CD8-positive, alpha-beta T cell (primary cell): ENCODE measurements at places on chromosomes 3 and 15.

- no peak for DNase-seq
These were observed 124.8 kb upstream of the LRIG1 start for GRCh38 chr3:66625505-66626216.

GRCh38 chr3:15512166-15512565, 9.3 kb downstream of the COLQ start:
- no peak for DNase-seq

GRCh38 chr15:54131410-54131809, 153.2 kb downstream of the UNC13C start:
- DNase-seq: no peak

DNA sequence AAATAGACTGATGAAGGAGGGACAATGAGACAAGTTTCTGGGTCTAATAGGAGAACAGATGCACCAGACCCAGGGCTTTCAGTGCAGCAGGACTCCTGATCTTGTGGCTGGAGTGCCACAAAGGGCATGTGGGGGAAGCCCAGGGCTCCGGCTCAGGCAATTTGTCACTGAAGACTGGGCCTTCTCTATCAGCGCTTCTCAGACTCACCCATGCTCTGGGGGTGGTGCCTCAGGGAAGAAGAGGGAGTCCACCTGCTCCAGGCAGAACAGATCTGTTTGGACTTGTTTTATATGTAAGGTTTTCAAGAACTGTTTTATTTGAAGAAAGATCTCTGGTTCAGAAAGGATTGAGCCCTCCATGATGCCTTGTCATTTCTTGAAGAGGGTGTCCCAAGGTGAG, 112.4 kb upstream of the TLE3 start:
- no peak for DNase-seq

DNA sequence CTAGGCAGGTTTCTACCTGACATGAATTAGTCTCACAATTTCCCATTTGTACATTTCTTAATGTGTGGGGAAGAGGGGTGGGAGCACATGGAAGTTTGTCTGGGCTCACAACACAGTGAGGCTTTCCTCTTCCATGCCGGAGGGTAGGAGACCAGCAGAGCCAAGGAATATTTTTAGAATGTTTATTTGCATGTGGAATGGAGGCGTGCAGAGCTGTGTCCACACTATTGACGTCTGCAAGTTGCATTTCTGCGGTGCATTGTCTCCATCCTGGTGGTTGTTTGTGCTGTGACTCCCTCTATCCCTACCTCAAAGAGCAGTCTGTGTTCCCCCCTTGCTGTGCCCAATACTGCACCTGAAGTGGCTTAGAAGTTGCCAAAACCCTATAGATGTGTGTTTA, 103.1 kb upstream of the LRTM1 start:
- no peak for DNase-seq

GRCh38 chr3:193894121-193894863, 241.7 kb upstream of the HES1 start:
- DNase-seq: no peak

DNA sequence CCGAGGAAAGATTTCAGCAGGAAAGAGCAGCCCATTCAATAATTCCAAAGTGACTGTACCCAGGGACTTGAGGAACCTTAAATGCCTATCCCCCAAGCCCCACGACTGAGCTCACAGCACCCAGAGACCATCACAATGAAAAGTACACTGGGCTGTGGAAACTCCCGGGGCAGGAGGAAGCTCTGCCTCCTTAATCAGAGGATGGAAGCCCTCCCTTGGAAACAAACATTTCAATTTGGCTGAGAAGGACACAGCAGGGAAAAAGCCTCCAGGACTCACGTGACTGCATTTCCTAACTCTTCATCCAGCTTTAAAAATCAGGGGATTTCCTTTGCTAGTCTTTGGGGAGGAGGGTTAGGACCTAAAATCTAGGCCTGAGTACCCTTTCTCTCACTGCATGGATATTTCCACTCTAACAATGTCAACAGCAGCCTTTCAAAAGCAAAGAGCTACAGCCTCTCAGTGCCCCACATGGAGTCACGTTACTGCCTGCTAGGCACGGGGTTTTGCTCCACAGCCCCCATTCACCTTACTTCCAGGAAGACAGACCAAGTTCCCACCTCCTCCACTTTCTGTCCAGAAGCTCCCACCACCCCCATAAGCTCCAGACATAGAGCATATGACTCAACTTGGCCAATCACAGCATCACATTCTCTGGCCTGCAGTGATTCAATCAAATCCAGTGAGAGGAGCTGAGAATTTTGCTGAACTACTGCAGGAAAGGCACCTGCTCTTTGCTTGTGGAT, 68.9 kb upstream of the WNT5A start:
- DNase-seq: no peak

DNA sequence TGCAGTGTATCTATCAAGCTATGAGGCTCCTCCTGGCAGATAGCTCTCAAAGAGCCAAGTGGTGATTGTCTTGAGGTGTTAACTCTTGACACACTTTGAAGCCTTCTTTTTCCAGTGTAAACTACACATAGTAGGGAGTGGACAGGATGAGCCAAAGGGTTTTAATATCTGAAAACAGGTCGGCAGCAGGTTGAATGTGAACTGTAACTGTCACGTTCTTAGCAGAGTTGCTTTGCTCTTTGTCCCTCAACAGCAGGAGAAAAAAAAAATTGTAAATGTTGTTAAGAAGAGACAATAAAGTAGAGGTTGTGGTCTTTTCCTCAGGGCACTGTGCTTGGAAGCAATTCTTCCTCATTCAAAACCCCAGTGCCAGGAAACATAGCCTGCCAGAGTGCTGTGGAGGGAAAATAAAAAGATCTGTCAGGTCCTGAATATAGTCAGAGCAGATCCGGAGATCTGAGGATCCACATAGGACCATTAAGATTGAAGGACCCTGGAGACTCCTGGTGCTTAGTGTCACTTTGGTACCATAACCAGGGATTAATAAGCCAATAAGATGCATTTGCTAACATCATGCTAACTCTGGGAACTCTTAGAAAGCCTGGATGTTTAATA, 229.7 kb downstream of the NAALADL2 start:
- no peak for DNase-seq

GRCh38 chr3:187832202-187832601, 86.9 kb upstream of the BCL6 start:
- no peak for DNase-seq

DNA sequence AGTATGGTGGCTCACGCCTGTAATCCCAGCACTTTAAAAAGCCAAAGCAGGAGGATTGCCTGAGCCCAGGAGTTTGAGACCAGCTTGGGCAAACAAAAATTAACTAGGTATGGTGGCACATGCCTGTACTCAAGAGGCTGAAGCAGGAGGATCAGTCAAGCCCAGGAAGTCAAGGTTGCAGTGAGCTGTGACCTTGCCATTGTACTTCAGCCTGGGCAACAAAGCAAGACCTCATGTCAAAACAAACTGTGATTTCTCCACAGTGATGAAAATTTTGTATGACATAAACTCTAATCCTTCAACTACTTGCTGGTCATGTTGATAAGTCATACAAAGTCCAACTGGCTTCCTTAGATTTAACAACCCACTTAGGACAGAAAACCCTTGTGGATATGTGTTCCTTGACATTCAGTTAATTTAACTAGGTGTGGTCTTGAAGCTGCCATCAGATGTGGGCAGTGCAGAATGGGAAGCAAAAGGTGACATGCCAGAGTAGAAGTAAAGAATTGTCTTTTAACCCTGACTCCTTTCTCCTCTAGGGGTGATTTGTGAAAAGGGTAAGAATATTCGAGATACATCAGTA, 263.3 kb downstream of the PTPRG start:
- DNase-seq: no peak

DNA sequence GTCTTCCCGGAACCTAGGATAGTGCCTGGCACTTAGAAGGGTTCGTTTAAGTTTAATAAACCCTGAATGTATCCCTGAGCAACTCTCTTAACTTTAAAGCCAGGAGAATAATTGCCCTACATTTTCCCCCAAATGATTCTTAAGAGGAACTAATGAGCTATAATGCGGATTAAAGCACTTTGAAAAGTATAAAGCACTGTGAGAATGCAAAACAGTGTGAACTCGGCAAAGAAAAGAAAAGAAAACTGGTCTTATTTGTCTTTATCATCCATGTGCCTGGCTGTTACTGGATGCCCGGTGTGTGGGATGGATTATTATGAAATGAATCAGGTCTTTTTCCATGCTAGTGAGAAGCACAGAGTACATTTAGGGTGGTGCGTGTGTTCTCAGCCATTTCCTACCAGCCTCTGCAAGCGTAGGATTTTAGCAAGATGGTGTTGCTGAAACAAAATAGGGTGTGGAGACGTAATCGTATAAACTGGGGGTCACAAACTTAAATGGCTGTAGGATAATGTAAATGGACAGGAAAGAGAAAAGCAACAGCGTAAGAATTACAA, 983 bp downstream of the KBTBD12 start:
- no peak for DNase-seq

DNA sequence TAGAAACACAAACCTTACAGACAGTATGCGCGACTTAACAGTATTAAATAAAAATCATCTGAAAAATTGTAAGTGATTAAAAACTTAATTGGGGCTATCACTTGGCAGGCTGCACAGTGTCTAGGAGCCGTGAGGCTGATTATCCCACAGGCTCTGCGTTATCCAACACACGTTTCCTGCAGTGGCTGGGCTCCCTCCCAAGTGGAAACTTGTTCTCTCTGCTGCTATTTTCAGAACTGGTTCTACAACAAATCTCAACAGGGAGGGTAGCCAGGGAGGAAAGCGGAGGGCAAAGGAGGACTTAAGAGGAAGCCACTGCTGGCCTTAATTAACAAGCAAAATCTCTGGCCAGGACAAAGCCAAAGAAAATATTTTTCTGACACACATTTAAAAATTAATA, 555.2 kb downstream of the MAGI1 start:
- no peak for DNase-seq

DNA sequence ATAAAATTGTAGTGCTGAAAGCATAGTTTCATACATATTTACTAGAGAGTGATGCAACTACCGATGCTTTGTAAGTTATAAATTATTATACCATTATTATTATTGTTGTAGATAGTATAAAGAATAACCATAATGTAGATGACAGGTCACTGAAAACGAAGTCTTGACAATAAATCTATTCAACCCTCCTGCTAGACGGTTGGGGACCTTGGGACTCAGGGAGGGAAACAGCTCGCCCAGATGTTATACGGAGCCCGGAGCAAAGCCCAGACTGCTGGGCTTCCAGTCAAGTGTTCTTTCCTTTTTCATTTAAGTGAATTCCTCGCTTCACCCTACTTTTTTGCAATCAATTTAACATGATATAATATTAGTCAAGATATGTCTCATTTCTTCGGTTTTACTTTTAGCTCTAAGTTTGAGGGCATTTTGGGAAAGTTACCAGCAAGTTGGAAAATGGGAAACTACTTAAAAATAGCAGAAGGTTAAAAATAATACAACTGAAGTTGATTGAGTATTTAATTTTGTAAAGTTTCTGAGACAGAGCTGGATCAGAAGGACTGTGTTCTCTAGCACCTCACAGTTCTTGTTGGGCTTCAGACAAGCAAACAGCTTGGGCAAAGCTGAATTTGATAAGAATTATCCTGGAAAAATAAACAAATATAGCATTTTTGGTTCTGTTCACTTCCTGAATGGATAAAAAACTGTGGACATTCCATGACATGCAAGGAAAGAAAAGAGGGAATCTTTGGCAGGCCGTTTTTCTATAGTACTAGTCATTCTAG, 173.4 kb upstream of the TP63 start:
- no peak for DNase-seq

DNA sequence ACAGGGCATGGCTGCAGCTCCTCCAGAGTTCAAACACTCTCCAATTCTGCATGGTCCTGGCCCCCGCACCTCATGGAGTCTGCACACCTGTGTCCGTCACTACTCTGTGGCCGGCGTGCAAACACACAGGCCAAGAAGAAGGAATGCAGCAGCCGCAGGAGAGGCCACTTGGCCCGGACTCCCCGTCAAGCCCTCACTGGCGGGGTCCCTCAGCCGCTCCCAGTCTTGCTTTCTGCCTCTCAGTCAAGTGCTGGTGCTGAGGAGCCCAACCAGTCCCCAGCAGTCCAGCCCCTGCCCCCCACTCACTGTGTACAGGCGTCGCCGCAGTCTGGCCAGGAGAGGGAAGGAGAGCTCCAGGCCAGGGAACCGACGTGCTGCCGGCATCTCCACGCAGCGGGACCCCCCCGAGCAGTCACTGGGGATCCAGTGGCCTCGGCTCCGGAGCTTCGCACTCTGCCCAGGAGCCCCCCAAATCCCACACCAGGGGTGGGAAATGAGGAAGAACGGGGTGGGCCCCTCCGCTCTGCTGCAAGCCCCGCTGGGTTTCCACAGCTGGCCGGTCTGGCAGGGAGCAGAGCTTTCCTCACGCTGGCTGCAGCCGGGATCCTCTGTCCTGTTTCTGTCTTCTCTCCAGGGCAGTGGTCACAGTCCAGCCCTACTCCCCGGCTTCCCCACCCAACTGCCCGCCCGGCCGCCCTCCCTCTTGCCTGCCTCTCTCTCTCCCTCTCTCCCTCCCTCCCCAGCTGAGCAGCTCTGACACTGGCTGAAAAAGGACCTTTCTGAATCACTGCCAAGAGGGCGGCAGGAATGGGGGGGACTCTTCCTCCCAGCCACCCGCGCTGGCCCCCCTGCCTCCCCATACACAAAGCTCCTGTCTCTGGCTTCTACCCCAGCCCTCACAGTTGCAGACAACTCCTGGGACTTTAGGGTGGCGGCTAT, 16.0 kb downstream of the TNK2 start:
- no peak for DNase-seq

- DNase-seq: no peak
These were observed 321.6 kb upstream of the EPHA3 start for GRCh38 chr3:88785841-88786240.

DNA sequence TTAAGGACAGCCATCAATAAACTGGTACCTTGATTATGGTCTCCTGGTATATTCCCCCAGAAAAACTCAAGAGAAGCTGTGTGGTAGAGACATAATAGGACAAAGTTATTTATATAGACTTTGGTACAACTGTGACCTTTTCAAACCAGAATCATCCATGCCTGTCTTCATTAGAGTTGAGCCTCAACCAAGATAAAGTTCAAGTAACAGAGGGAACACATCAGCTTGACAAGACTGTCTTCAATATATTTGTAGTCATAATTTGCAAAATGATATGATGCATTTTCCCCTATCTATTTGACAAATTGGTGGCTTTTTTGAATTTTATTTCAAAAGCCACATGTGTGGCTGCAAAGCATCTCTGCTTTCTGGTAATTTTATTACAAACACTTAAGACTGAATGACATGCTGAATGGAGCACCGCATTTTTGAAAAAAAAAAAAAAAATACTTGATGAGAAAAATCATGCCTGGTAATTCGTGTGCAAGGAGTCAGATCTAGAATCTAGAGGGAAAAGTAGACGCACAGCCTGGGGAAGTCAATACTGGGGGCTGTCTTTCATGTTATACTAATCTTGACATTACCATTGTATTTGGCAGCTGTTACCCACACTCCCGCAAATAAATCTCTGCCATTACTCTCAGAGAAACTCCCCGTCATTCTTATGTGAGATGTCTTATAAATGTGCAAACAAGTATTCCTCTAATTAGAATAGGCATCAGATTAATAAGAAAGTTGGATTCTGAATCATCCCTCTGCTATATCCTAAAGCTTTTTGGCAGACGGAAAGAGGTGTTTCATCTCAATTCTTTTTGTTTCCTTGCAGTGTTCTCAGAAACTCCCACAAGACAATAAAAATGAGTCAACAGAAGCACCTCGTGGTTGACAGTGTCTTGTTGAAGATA, 554.8 kb upstream of the CBLB start:
- DNase-seq: no peak
